Fibroblast of upper back skin (primary cell): ENCODE measurements at places on chromosomes 5 and 9.
A peak's percentile ranks its signal among the peaks of the same experiment; 100 is the strongest.

- DNase-seq: peak; percentile 80
Measured at GRCh38 chr9:105299190-105299854, 54.9 kb downstream of the SLC44A1 start.

- no peak for DNase-seq
Measured at GRCh38 chr5:96459313-96460121, 26.5 kb upstream of the PCSK1 start.

- peak; percentile 8 for DNase-seq
Measured at GRCh38 chr5:136374003-136374402, 8.7 kb upstream of the TRPC7 start.

GRCh38 chr5:92207151-92207550 lies 824.0 kb upstream of the ARRDC3 start:
- no peak for DNase-seq

DNA sequence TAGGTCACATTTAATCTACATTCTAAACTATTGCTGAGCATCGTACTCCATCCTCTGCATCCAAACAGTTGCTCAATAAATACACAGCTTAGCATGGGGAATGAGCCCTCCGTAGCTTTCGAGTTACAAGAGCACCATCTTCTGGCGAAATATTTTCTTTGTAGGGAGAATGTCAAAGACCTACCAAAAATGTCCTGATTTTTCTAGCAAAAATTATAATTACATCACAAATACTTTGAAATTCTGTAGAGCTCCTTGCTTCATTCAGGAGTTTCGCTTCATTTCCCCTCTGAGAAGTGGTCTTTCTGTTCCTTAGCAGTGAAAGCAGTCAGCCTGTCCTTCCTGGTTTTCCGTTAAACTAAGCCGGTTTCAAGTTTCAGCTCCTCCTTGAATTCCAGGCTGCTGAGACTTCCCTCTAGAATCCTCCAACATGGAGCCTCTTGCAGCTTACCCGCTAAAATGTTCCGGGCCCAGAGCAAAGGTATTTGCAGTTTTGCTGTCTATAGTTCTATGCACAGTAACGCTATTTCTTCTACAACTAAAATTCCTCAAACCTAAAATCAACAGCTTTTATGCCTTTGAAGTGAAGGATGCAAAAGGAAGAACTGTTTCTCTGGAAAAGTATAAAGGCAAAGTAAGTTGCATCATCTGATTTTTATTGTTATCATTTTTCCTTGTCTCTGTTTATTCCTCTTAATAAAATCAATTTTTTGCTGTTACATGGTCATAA lies at the start of gene GPX8:
Gene GPX8, plus strand, starts transcription at position 409 of the 730 bp plus-strand sequence. Its CDS starts 22 bp downstream, at position 431.
- peak; percentile 93 for DNase-seq

GRCh38 chr9:26296910-26297572 lies 595.6 kb downstream of the CAAP1 start:
- DNase-seq: peak; percentile 79

- no peak for DNase-seq
Measured at GRCh38 chr5:2134543-2135292, 252.0 kb upstream of the IRX4 start.

GRCh38 chr9:38386319-38386895 lies 6.1 kb upstream of the ALDH1B1 start:
- no peak for DNase-seq

DNA sequence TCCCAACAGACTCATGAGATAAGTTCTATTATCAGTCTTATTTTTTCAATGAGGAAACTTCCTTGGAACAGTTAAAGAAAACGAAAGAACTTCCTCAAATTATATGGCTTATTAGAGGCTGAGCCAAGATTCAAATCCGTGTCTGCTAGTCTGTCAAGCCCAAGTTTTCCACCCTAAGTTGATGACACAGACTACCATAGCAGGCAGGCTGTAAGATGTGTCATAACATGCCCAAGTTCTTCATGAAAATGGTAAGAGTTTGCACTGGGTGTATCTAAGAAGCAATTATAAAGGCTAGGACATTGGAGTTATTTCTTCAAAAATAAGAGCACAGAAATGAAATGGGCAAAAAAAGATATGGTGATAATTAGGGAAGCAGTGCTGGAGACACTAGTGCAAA lies 634.5 kb downstream of the BRINP1 start:
- DNase-seq: no peak

GRCh38 chr9:28651050-28651722 lies 1077.9 kb upstream of the C9orf72 start:
- no peak for DNase-seq

DNA sequence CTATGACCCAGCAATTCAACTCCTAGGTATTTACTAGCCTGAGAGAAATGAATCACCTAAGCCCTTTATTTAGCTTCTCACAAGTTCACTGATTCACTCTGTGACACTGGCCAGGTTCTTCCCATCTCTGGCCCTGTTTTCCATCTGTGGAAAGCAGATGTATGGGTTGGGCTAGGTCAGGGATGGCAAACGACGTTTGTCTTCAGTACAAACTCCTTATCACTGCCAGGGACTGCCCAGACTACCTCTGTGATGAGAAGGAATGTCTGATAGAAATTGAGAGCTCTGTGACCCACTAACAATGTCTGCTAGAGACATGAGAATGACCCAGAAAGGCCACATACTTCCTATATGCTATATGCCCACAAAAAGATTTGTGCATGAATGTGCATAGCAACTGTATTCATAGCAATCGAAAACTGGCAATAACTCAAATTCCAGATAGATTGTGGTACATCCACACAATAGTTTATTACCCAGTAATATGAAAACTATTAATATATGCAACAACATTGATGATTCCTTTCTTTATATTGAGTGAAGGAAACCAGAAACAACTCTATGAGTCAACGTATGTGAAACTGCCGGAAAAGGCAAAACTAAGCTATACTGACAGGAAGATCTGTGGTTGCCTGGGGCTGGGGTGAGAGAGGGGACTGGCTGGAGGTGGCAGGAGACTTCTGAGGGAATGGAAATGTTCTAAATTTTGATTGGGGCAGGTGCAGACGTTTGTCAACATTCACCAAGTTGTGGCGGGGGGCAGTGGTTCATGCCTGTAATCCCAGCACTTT lies 32.0 kb upstream of the ADAM19 start:
- DNase-seq: peak; percentile 87

DNA sequence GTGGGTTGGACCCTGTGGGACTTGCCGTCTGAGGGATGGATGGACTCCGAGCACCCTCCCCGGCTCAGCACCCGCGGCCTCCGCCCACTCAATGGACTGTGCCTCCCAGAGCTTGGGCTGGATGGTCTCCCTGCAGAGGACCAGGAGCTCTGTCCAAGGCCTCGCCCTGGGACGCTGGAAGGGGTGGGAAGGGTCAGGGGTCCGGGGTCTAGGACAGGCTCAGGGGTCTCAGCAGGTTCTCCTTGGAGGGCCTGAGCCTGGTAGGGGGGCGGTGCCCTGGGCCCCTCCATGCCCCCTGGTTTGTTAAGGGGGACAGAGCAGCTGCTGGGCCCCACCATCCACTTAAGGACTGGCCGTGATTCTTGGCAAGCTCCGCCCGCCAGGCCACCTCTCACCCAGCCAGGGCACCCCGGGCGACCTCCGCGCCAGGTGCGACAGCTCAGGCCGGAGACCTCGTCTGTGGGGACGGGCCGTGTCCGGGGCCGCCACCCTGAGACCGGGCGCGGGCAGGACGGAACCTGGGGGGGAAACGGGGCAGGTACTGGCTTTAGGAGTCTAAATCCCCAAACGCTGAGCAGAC lies 29.2 kb downstream of the EXOC3 start:
- no peak for DNase-seq

- peak; percentile 54 for DNase-seq
Measured at GRCh38 chr5:135456238-135457099, 4.3 kb upstream of the TIFAB start.

- DNase-seq: no peak
Measured at GRCh38 chr9:17481565-17481964, 97.3 kb upstream of the SH3GL2 start.
